ENCODE measurements at places on chromosomes 4 and X. TPM values are rescaled to one million over a fixed set of nuclear protein-coding genes. Genes with fewer than 3 reads are reported as not detected.

MAGED1 gene
- total RNA-seq: 78.3 TPM

GC gene
- not detected for total RNA-seq

PCDH7 gene
- total RNA-seq: 0.17 TPM

SHOX gene
- 0.02 TPM for total RNA-seq

TMPRSS11E gene
- total RNA-seq: 0.27 TPM

TEC gene
- total RNA-seq: 1.9 TPM

APLN gene
- total RNA-seq: 0.77 TPM

CSAG2 gene
- total RNA-seq: not detected

AMER1 gene
- total RNA-seq: 2.6 TPM

TMEM31 gene
- not detected for total RNA-seq

MXRA5 gene
- total RNA-seq: not detected

FAM53A gene
- total RNA-seq: 1.00 TPM

CXCL3 gene
- 3.3 TPM for total RNA-seq

ADGRA3 gene
- total RNA-seq: 16.2 TPM

DAPP1 gene
- not detected for total RNA-seq

PDCL2 gene
- total RNA-seq: not detected

PRPS1 gene
- total RNA-seq: 95.9 TPM

CMC4 gene
- total RNA-seq: 15.8 TPM

MND1 gene
- total RNA-seq: 11.6 TPM

BST1 gene
- total RNA-seq: 15.0 TPM

UGT2A1 gene
- not detected for total RNA-seq

RAB33B gene
- total RNA-seq: 2.9 TPM

SPON2 gene
- 0.41 TPM for total RNA-seq

SPATA18 gene
- 4.5 TPM for total RNA-seq
